Body of pancreas (tissue), 4 donors: ENCODE measurements at places on chromosomes 1 and 21. TPM values are rescaled to one million over a fixed set of nuclear protein-coding genes. Genes with fewer than 3 reads are reported as not detected.

RGS18 gene
- total RNA-seq, result 1.0 TPM

SMPDL3B gene
- total RNA-seq, result 18.8 TPM

DNA sequence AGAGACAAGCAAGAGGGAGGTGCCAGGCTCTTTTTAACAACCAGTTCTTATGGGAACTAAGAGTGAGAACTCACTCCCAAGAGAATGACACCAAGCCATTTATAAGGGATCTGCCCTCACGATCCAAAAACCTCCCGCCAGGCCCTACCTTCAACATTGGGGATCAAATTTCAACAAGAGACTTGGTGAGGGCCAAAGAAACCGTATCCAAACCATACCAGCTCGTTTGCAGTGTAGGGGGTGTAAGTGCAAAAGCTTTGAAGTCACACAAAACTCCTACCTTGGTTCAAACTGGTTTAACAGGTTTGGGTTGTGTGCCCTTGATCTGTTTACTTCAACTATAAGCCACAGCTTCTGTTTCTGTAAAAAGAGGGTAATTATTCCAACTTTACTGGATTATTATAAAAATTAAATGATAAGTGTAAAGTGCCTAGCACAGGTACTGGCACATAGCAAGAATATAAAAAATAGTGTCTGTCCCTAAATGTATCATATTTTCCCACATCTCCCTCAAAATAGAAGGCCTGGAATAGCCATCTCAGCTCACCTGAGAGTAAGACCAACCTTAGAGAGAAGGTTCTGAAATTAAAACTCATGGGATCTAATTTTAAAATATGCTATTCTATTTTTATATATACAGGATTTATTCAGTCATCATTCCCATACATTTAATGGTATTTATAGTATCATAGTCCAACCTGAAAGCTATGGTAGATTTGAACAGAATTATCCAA, 7.0 kb upstream of the USP25 start:
- no peaks in the 10 kb centered on the region for H3K27me3 ChIP-seq
- H3K27ac ChIP-seq, result peak overlapping the region; percentile 60
- peaks cover 24% of the 10 kb centered on the region for H3K4me1 ChIP-seq
- DNase-seq, result peak; percentile 69
- no peaks in the 10 kb centered on the region for H3K36me3 ChIP-seq
- H3K4me3 ChIP-seq, result no peak overlapping the region

GRCh38 chr1:246445503-246445902, 61.6 kb downstream of the SMYD3 start:
- H3K36me3 ChIP-seq, result no peaks in the 10 kb centered on the region
- no peaks in the 10 kb centered on the region for H3K27me3 ChIP-seq

DNA sequence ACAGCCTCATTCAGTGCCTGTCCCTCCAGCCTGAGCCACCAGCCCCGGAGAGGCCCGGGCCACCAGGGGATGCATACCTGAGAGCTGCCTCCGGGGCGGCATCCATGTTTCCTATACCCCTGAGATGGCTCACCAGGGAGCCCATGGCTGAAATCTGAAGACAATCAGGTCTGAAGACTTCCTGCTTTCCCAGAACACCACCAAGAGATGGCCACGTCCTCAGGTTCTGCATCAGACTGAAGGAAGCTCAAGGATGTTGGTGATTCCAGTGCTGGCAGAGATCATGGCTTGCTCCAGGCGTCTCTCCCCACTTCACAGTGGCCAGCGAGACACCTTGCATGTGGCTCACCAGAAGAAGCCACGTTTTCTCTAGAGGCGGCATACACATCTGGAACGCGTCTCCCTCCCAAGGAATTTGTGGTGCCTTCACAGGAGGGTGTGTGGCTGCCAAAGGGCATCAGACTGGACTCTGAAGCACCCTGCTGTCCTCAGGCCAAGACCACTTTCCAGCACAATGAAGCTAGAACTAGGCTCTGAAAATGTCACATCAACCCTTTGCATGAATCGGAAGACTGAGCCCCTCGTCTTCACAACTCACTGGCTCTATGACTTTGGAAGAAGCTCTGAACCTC, 170.7 kb upstream of the IRF2BP2 start:
- peaks cover 6% of the 10 kb centered on the region for H3K4me1 ChIP-seq
- no peak for DNase-seq
- no peaks in the 10 kb centered on the region for H3K27me3 ChIP-seq
- H3K36me3 ChIP-seq, result no peaks in the 10 kb centered on the region
- no peak overlapping the region for H3K27ac ChIP-seq

- no peaks in the 10 kb centered on the region for H3K27me3 ChIP-seq
- no peaks in the 10 kb centered on the region for H3K36me3 ChIP-seq
- H3K4me3 ChIP-seq, result no peak overlapping the region
- H3K4me1 ChIP-seq, result peaks cover 11% of the 10 kb centered on the region
Observed at GRCh38 chr1:173201969-173202368, 5.2 kb downstream of the TNFSF4 start.

MSH4 gene
- not detected for total RNA-seq
